Lower lobe of right lung (tissue), 2 donors: ENCODE measurements at places on chromosomes 2 and 18. TPM values are rescaled to one million over a fixed set of nuclear protein-coding genes. Genes with fewer than 3 reads are reported as not detected.

DSEL gene
- total RNA-seq = 11.1 TPM

IL1RL1 gene
- 69.6 TPM for total RNA-seq

SRD5A2 gene
- total RNA-seq = 1.2 TPM

DPP4 gene
- total RNA-seq = 24.5 TPM

CRYGD gene
- not detected for total RNA-seq

KHK gene
- 5.1 TPM for total RNA-seq

GRCh38 chr2:348361-348916 is 60.5 kb upstream of the ALKAL2 start:
- no peak overlapping the region for H3K4me3 ChIP-seq
- no peaks in the 10 kb centered on the region for H3K4me1 ChIP-seq
- DNase-seq = no peak
- H3K27me3 ChIP-seq = no peaks in the 10 kb centered on the region
- H3K27ac ChIP-seq = no peak overlapping the region

DNA sequence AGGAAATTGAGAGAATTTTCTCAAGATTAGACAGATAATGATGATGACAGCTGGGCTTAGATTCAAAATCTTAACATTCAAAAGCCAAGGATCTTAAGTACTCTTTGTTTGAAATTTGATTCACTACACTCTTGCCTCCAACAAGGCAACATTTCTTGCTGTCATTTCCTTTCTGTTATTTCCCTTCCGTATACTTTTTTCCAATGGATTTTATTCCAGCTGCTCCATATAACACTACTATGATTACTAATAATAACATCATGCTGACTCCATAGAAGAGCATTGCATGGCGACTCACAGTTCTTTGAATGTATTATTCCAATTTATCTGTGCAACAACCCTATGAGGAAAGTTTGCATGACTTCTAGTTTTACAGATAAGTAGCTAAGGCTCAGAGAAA is 33.9 kb upstream of the CCDC102B start:
- no peak for DNase-seq
- H3K4me3 ChIP-seq = no peak overlapping the region
- H3K27ac ChIP-seq = no peak overlapping the region

GRCh38 chr2:67208887-67209500 is 188.1 kb upstream of the ETAA1 start:
- no peak for DNase-seq
- H3K27ac ChIP-seq = no peak overlapping the region
- H3K4me3 ChIP-seq = no peak overlapping the region
- H3K27me3 ChIP-seq = no peaks in the 10 kb centered on the region
- H3K4me1 ChIP-seq = no peaks in the 10 kb centered on the region

- peaks cover 57% of the 10 kb centered on the region for H3K36me3 ChIP-seq
- no peak overlapping the region for H3K4me3 ChIP-seq
- H3K4me1 ChIP-seq = peaks cover 6% of the 10 kb centered on the region
- DNase-seq = no peak
- H3K27ac ChIP-seq = no peak overlapping the region
Observed at GRCh38 chr18:26082475-26082874, 7.9 kb downstream of the SS18 start.

- no peak overlapping the region for H3K4me3 ChIP-seq
- no peak overlapping the region for H3K27ac ChIP-seq
- H3K27me3 ChIP-seq = no peaks in the 10 kb centered on the region
Observed at GRCh38 chr2:19070886-19071285, 287.5 kb downstream of the OSR1 start.

DNA sequence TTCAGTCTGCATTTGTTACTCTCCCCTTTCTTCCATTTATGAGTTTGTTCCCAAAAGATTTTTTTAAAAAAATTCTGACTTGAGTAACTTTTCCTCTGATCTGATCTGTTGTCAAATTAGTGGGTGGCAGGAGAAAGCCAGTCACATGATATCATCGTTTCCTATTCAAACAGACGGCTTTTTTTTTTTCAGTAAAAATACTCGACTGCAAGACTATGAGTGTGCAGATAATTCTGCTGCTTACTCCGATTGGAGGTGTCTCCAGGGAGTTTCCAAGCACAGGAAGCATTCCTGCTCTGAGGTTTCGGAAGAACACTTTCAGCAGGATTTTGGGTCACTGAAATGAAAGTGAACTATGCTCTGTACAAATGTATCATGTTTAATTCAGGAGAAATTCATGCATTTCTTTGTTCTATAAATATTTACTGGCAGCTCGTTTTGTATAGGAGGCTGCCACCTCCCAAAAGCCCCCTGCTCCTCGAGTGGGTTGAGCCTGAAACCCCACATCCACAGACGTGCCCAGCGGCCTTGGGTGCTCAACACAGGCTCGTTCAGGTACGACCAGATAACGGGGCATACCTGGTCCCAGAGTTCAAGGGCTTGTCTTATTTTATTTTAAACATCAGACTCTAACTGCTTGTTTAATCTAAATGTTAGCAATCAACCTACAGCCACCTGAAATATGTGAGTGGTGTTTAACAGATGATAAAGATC is 126.9 kb upstream of the ZNF516 start:
- H3K27me3 ChIP-seq = no peaks in the 10 kb centered on the region
- no peak for DNase-seq
- H3K4me1 ChIP-seq = peaks cover 34% of the 10 kb centered on the region
- no peak overlapping the region for H3K27ac ChIP-seq
- no peaks in the 10 kb centered on the region for H3K36me3 ChIP-seq
- H3K4me3 ChIP-seq = peak overlapping the region; percentile 51

GRCh38 chr2:156464106-156464505 is 27.9 kb downstream of the GPD2 start:
- no peaks in the 10 kb centered on the region for H3K36me3 ChIP-seq
- no peak overlapping the region for H3K4me3 ChIP-seq
- peaks cover 39% of the 10 kb centered on the region for H3K4me1 ChIP-seq

DNA sequence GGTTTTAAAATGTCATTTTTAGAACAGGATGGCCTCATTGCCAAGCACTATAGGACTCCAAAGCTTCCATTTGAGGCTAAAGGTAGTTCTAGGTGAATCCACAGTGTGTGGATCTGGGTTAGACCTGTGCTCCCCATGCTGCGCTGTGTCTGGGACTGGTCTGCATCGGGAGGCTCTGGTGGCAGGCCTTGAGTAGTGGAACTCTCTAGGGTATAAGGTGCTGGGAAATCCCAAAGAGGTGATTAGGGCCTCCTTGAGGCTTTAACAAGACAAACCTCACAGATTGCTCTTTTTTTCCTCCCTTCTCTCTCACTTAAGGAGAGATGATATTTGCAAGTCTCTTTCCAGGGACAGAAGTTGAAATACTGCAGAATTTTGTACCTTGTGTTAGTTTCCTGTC is 9.3 kb downstream of the SEC11C start:
- no peaks in the 10 kb centered on the region for H3K27me3 ChIP-seq
- H3K27ac ChIP-seq = no peak overlapping the region
- H3K4me1 ChIP-seq = no peaks in the 10 kb centered on the region
- H3K4me3 ChIP-seq = no peak overlapping the region
- H3K36me3 ChIP-seq = peaks cover 42% of the 10 kb centered on the region
- DNase-seq = no peak

GRCh38 chr2:17877811-17878280 is 621 bp upstream of the KCNS3 start:
- peak overlapping the region; percentile 83 for H3K4me3 ChIP-seq
- peaks cover 19% of the 10 kb centered on the region for H3K27me3 ChIP-seq
- H3K4me1 ChIP-seq = peaks cover 23% of the 10 kb centered on the region
- peak overlapping the region; percentile 87 for H3K27ac ChIP-seq
- no peaks in the 10 kb centered on the region for H3K36me3 ChIP-seq

GRCh38 chr2:181157326-181157725 is 176.9 kb downstream of the UBE2E3 start:
- H3K4me3 ChIP-seq = no peak overlapping the region
- H3K4me1 ChIP-seq = no peaks in the 10 kb centered on the region
- DNase-seq = no peak

GRCh38 chr2:176079831-176080539 is 3.8 kb downstream of the EVX2 start:
- no peaks in the 10 kb centered on the region for H3K36me3 ChIP-seq
- H3K27me3 ChIP-seq = peaks cover 97% of the 10 kb centered on the region
- no peak overlapping the region for H3K4me3 ChIP-seq

DNA sequence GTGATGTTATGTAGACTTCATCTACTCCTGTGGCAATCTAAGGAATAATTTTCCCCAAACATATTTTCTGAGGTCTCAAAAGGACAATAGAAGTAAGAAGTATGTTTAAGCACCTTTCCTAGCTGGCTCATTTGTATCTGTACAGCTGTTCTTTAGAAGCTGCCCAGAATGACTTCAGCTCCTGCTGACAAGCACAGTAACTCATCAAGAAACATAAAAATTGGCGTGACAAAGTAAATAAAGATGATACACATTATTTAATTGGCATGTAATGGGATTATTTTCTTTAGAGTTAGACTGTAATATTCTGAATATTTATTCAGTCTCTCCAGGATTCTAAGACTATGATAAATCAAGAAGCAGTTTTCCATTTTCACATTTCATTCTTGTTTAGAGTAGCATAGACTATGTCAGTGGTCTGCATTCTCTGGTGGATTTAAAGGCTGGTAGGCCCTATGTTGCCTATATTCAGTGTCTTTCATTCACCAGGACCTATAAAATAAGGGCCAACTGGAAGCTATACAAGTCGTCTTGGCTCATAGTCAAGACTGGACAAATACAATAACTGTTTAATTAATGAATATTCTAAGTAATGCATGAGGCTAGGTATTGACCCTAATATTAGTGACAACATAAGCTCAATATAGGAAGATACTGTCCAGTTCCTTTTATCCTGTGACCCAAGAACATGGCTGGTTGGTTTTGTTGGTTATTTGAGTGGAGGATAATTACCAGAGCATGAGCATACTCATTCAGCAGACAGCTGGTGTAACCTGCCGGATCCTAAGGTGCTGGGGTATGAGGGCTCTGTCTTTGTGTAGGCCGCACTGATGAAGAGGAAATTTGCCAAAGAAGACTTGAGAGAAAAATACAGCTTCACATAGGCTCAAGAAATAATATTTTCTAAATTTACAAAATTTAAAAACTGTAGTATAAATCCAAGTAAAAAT is 107.0 kb downstream of the PDE1A start:
- no peaks in the 10 kb centered on the region for H3K4me1 ChIP-seq
- H3K27ac ChIP-seq = no peak overlapping the region
- H3K4me3 ChIP-seq = no peak overlapping the region
- H3K27me3 ChIP-seq = no peaks in the 10 kb centered on the region

- peaks cover 67% of the 10 kb centered on the region for H3K36me3 ChIP-seq
- no peaks in the 10 kb centered on the region for H3K27me3 ChIP-seq
- H3K4me1 ChIP-seq = peaks cover 22% of the 10 kb centered on the region
- DNase-seq = no peak
Observed at GRCh38 chr2:46960618-46961017, 45.0 kb upstream of the MCFD2 start.

DNA sequence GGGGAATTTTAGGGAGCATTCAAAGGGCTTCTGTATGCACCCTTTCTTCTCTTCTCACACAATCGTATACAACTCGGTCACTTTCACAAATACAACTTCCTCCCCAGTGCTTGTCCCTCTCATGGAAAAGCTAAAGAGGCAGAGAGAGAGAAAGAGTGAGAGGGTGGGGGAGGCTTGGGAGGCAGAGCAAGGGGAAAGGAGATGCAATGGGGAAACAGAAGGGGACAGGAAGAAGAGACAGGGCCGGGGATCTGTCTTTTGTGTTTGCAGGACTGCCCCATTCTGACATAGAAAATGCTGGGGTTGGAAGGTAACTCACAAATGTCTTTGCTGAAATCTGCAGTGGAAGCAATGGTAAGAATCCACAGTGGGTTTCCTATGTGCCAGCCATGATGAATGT is 2.1 kb upstream of the MC2R start:
- DNase-seq = no peak
- H3K27ac ChIP-seq = no peak overlapping the region
- no peaks in the 10 kb centered on the region for H3K4me1 ChIP-seq
- H3K4me3 ChIP-seq = no peak overlapping the region

GRCh38 chr2:73122536-73122935 is 9.8 kb upstream of the RAB11FIP5 start:
- H3K4me3 ChIP-seq = no peak overlapping the region
- no peak overlapping the region for H3K27ac ChIP-seq
- peaks cover 4% of the 10 kb centered on the region for H3K27me3 ChIP-seq
- no peaks in the 10 kb centered on the region for H3K4me1 ChIP-seq

DNA sequence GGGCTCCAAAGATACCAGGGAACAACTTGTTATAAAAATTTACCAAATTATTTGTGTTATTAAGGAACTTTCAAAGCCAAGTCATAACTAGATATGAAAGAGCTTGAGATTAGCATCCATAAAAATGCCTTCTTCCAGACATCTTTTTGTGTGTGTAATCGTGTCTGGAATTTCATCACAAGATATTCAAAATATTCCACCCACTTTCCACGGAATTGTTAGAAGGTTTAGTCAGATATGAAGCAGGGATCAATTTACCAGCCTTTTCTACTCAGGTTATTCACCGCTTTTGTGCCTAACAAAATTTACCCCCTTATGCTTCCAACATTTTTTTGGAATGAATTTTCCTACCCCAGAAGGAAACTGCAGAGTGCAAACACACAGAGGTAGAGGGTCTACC is 130.2 kb upstream of the ACVR2A start:
- H3K27me3 ChIP-seq = no peaks in the 10 kb centered on the region
- no peak for DNase-seq
- H3K27ac ChIP-seq = no peak overlapping the region
- H3K36me3 ChIP-seq = no peaks in the 10 kb centered on the region

- no peaks in the 10 kb centered on the region for H3K36me3 ChIP-seq
- no peak overlapping the region for H3K4me3 ChIP-seq
- peaks cover 8% of the 10 kb centered on the region for H3K4me1 ChIP-seq
- no peak for DNase-seq
- H3K27ac ChIP-seq = no peak overlapping the region
Observed at GRCh38 chr2:99637159-99637697, 147.4 kb upstream of the REV1 start.

DNA sequence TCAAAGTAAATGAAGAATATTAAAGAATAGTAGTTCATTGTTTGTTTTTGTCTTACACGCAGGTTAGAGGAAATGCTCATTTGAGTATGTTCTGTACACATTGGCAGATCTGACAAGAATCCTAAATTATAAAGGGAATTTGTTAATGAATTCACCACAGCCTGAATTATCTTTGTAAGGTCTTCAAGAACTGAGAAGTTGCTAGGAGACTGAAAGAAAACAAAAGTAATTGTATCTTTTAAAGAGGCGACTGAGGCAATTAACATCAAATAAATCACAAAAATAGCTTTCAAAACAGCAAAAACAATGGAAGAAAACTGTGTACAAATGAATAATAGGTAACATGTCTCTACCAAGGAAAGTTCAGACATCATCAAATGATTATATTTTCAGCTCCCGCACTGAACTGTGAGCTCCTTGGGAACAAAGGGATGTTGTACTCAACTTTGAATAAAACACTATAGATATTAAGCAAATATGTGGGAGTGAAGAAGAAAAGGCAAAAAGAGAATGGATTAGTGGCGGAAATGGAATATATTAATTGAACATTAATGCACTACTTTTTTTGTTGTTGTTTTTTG is 51.7 kb upstream of the ATIC start:
- no peak for DNase-seq
- no peaks in the 10 kb centered on the region for H3K27me3 ChIP-seq
- no peak overlapping the region for H3K27ac ChIP-seq
- H3K36me3 ChIP-seq = no peaks in the 10 kb centered on the region
- H3K4me1 ChIP-seq = no peaks in the 10 kb centered on the region
